CD4-positive, CD25-positive, alpha-beta regulatory T cell (primary cell): ENCODE measurements at places on chromosomes 4 and X. TPM values are rescaled to one million over a fixed set of nuclear protein-coding genes. Genes with fewer than 3 reads are reported as not detected.

GRCh38 chr4:8599657-8600056 lies 7.1 kb downstream of the CPZ start:
- no peaks in the 10 kb centered on the region for H3K36me3 ChIP-seq
- DNase-seq: no peak
- no peak overlapping the region for H3K27ac ChIP-seq
- no peaks in the 10 kb centered on the region for H3K4me1 ChIP-seq
- no peaks in the 10 kb centered on the region for H3K27me3 ChIP-seq
- H3K4me3 ChIP-seq: no peak overlapping the region

DNA sequence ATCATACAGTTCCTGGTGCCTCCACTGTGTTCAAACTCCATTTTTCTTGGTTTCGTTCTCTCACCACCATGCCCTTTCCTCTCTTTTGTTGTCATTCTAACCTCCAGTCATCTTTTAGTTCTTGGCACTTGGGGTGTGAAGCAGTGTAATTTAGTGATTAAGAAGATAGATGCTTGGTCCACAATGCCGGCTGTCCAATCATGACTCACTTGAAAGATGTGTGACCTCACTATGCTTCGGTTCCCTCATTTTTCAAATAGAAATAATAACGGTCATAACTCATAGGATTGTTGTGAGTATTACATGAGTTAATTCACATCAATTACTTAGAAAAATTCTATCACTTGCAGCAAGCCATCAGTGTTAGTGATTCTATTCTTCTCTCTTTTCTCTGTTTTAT lies 327.8 kb downstream of the ADGRL3 start:
- DNase-seq: no peak
- H3K27me3 ChIP-seq: no peaks in the 10 kb centered on the region
- no peak overlapping the region for H3K27ac ChIP-seq
- no peaks in the 10 kb centered on the region for H3K4me1 ChIP-seq

TRPC5OS gene
- total RNA-seq: not detected

DNA sequence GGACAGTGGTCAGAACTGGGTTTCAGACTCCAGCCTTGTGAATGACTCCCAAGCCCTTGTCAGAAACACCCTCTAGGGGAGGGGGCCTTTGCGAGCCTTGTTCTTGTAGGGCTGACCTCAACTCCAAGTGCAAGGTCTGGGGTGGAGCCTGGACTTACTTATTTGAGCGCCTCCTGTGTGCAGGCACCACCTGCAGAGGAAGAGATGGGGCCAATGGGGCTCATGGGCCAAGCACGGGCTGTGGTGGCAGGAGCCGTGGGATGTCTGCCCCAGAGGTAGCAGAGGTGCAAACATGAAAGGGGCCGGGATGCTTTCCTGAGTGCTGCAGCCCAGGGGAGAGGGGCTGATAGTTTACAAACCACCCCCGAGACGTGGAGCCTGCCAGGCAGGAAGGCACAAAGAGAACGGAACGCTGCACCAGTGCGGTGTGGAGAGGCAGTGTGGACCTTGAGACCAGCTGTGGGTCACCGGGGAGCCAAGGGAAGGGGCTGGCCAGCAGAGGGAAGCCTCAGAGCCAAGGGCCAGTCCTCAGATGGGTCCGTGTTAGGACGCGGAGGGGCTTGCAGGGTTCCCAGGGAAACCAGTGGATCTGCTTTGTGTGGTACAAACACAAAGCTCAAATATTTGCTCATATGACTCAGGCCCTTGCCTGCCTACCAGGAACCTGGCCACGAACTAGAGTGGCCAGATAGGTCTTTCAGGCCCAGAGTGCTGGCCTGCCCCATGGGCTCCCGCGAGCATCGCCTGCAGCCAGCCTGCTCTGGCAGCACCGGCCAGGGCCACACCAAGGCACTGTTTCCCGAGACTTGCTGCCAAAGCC lies 8.7 kb upstream of the TADA2B start:
- no peaks in the 10 kb centered on the region for H3K27me3 ChIP-seq
- peaks cover 32% of the 10 kb centered on the region for H3K36me3 ChIP-seq
- H3K27ac ChIP-seq: no peak overlapping the region
- H3K4me3 ChIP-seq: no peak overlapping the region

- H3K27ac ChIP-seq: no peak overlapping the region
- H3K27me3 ChIP-seq: no peaks in the 10 kb centered on the region
- no peaks in the 10 kb centered on the region for H3K36me3 ChIP-seq
- no peaks in the 10 kb centered on the region for H3K4me1 ChIP-seq
- DNase-seq: no peak
These were observed 14.0 kb downstream of the POF1B start for GRCh38 chrX:85365370-85365995.

- H3K4me3 ChIP-seq: no peak overlapping the region
- H3K36me3 ChIP-seq: no peaks in the 10 kb centered on the region
- H3K4me1 ChIP-seq: no peaks in the 10 kb centered on the region
- no peak overlapping the region for H3K27ac ChIP-seq
- H3K27me3 ChIP-seq: no peaks in the 10 kb centered on the region
- DNase-seq: no peak
These were observed 87.2 kb upstream of the PITX2 start for GRCh38 chr4:110710070-110710469.

- no peaks in the 10 kb centered on the region for H3K27me3 ChIP-seq
- DNase-seq: no peak
- peaks cover 38% of the 10 kb centered on the region for H3K36me3 ChIP-seq
- H3K4me1 ChIP-seq: peaks cover 3% of the 10 kb centered on the region
- no peak overlapping the region for H3K27ac ChIP-seq
These were observed 56.4 kb upstream of the MAP3K15 start for GRCh38 chrX:19571711-19572110.

RTL9 gene
- not detected for total RNA-seq

GRCh38 chrX:9164533-9165426 lies 130.9 kb upstream of the FAM9B start:
- no peaks in the 10 kb centered on the region for H3K36me3 ChIP-seq
- DNase-seq: no peak
- H3K27ac ChIP-seq: no peak overlapping the region
- peaks cover 12% of the 10 kb centered on the region for H3K4me1 ChIP-seq
- H3K27me3 ChIP-seq: no peaks in the 10 kb centered on the region

CLDN2 gene
- not detected for total RNA-seq

GRCh38 chr4:1115528-1116293 lies 2.3 kb upstream of the RNF212 start:
- H3K27ac ChIP-seq: no peak overlapping the region
- no peak for DNase-seq
- no peaks in the 10 kb centered on the region for H3K4me1 ChIP-seq
- no peaks in the 10 kb centered on the region for H3K36me3 ChIP-seq
